ENCODE measurements at places on chromosomes 5 and 9.

DNA sequence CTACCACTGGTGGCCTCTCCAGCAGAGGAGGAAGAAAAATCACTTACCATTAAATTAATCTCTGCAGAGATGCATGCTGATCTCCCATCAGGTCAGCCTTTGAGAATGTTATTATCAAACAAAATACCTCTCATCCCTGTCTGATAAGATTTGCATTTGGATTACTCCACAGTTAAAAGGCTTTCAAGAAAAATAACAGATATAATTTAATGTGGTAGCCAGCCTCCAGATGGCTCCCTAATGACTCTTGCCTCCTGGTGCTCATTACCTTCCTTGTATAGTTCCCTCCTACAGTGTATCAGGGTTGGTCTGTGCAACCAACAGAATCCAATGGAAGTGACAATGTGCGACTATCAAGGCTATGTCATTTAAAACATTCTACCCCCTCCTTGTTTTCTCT, 63.6 kb upstream of the TNPO1 start:
- no peak for DNase-seq

DNA sequence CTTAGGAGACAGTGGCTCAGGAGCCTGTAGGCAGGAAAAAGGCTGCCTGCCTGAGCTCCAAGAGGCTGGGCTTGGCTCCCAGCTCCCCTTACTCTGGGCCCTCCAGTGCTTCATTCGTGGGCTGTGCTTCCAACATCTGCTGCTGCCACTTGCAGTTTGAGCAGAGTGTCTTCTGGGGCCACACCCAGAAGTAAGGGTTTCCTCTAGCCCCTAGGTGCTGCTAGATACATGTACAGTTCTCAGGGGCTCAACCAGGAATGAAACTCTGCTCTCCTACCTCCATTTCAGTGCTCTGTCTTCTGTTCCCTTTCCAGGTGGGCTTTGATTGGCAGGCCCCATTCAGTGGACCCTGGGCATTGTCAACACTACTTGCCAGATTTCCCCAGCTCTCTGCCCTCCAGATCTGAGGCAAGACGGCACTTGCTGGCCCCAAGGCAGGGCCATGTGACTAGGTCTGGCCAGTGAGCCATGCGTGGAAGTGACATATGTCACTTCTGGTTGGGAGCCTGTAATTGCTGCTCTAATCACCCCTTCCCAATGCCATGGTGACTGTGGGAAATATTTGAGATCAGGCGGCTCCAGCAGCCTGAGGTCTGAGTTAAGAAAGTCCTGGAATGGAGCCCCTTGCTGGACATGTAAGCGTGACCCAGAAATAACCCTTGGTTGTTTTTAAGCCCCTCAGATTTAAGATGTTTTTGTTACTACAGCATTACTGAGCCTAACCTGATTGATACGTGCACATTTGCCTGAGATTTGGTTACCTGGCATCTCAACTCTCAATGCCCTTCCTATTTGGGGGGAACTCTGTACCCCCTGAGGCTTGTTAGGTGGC, 9.4 kb upstream of the BOD1 start:
- DNase-seq, result peak; percentile 61

GRCh38 chr9:112325127-112325526, 8.3 kb downstream of the PTBP3 start:
- no peak for DNase-seq

DNA sequence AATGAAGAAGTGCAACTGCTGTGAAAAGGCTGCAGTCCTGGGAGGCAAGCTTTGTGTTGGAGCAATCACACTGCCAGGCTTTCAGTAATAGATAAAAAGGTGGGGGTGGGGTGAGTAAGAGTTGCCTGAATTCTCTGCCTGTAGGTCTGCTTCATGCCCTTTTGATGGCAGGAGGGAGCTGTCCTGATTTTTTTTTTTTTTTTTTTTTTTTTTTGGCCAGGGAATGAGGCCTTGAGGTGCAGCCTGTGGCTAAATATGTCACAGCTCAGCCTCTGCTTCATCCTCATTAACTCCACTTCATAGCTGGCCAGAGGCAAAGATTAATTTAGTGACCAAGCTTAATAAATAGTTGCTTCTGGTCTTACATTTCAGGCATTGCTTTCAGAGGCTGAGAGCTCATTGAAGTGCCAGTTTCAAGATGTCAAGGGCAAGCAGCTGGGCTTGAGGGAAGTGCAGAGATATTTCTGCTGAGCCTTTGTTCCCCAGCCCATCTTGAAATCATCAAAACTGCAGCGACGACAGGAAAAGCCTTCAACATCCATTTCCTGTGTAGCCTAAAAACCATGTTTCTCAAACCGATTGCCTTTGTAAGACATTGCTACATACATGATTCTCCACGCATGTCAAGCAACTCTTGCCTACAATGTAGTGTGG, 134.7 kb downstream of the MACIR start:
- peak; percentile 41 for DNase-seq

DNA sequence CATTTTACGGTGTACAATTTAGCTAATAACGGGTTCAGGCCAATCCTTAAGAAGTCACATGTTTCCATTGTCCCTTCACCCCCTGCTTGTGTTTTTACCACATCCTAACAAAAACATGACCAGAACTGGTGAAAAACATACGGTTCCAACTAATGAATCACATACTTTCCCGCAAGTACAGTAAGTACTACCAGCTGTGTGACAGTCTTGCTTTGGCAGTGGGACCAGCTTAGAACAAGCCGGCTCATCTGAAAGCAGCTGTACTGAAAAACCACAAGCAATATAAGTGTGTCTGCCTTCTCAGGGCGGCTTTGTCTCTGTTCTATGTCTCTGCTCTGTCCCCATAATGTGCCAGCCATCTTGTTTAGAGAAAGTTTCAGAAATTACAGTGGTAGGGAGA, 242.5 kb downstream of the BNC2 start:
- peak; percentile 87 for DNase-seq

DNA sequence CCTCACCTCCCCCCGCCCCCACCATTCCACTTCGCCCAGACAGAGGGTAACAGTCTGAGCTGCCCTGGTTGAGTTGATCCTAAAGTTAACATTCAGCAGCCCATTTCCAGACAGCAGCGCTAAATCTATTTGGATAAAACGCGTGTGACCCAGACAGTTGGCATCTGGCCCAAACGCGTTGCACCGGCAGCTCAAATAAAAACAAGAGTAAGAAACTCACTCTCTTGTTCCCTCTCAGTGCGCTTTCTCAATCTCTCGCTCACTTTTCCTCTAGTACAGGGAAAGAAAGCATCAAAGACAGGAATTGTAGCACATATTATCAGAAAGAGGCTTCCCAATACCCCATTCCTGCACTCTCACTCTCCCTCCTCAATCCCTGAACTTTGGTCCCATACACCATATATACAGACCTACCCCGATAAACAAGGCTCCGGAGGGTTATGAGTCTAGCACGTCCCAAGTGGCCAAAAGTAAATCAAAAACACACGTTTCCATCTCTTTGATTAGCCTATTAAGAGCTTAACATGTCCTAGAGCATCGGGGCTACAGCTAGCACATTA, 1.3 kb downstream of the ADAMTS6 start:
- peak; percentile 84 for DNase-seq

DNA sequence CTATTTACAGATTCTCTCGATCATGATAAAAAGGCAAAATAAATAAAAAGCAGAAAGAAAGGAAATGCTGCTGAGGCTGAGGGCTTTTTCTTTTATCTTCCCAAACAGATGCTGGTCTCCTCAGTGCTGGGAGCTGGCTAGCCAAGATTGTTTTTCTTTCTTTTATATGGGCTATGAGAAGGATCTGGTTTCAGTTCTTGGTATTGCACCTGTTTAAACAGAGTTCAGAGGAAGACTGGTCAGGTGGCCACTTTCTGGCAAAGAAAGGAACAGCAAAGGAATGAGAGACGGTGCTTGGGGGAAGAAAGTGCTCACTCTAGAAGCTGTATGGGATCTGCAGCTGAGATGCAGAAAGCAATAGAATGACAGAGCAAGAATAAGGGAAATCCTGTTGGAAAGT, 88.9 kb downstream of the SLF1 start:
- no peak for DNase-seq

DNA sequence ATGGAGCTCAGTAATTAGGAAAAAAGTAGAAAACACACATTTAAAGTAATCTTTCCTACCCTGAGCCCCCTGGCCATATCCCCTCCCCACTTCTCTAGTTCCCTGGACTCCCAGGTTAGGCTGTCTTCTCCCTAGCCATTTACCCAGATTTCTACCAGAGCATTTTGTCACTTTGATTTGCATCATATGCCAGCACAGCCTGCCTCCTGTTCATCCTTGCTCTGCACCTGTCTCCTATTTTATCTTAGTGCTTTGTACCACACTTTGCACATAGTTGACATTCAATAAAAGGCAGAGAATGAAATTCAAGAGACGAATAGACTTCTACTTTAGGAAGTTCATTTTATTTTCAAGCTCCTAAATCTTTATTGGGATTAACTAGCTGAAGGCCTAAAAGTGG, 344.5 kb downstream of the EBF1 start:
- no peak for DNase-seq

- peak; percentile 89 for DNase-seq
These were observed 129.6 kb downstream of the KCNIP1 start for GRCh38 chr5:170633235-170634081.

DNA sequence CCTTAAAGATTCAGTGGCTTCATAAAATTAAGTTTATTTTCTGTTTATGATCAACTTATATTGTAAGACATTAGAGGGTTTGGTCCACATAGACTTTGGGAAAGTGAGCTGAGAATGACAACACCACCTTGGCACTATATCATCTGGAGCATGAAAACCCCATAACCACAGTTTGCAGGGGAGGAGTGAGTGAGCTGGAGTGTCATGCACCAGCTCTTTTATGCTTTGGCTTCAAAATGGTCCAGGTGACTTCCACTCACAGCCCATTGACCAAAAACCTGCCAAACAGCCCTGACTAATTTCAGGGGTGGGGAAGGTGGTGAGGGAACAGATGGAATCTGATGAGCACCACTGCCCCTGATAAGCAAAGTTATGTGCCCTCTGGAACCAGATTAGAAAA, 295.8 kb downstream of the DMRTA1 start:
- DNase-seq, result no peak

- no peak for DNase-seq
These were observed 5.7 kb upstream of the MTAP start for GRCh38 chr9:21796768-21797167.

- no peak for DNase-seq
These were observed 200.0 kb downstream of the FAM170A start for GRCh38 chr5:119829341-119829740.

DNA sequence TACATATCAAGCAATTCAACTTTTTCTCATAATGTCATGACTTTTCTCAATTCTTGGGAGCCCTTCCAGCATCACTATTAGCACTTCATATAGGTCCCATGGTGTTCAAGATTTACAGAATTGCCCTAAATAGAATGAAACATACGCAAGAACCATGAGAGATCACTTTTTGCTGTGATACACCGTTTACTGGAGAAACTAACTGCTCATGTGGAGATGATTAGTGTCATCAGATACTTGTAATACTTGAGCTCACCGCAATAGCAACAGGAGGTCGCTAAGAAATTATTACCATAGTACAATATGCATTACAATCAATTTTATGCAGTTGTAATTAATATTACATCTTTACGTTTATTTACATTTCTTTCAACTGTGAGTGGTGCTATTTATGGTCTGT, 4.8 kb upstream of the PCSK5 start:
- DNase-seq, result no peak

GRCh38 chr9:110015759-110016158, 192.2 kb downstream of the C9orf152 start:
- no peak for DNase-seq

DNA sequence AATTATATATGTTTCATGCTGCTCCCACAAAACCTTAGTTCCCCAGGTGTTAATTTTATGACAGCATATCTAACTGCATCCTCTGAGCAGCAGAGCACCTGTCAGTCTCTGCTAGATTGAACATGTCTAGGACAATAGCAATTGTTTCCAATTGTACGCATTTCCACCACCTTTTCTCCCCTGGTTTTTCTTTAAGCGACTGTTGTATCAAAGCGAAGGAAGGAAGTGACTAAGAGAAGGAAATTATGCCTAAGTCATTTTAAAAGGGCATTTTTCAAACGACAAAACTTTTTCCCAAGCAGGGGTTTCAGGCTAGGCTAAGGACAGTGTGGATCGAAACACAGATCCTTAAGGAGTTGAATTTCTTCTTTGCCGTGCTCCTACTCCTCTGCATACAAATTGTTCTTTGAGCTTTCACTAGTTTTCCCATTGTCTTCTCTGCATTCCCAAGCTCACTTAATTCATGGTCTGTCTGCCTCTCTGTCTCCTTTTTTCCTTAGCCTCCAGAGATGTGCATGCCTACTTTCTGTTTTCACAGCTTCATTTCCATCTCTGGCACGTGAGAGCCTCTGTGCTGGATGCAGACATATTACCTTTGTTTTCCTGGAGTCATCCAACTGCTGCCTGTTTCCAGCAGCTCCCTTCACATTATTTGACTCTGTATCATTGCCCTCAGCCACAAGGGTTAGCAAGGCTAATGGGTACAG, 39.4 kb upstream of the STARD4 start:
- DNase-seq, result no peak

GRCh38 chr5:98767581-98767980, 5.9 kb upstream of the RGMB start:
- no peak for DNase-seq

- DNase-seq, result peak; percentile 86
These were observed 645 bp downstream of the SAP30L start for GRCh38 chr5:154446195-154447088.
